Hypothalamus (tissue), 51 donors: ENCODE measurements at places on chromosomes 5 and 9.

DNA sequence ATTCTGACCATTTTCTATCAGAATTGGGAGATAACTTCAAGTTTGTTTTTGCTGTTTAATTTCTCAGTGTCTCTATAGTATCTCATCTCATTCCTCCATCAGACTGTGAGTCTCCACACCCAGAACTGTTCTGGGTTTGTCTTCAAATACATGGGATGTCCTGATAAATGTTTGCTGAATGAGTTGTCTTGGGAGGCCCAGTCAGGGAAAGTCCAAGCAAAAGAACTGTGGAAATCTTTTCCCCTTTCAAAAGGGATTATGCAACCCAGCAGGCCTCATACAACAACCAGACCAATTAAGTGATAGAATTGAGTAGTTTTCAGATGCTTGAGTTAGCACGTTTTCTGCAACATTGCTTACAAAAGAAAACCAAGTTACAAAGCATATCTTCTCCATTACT lies 324.4 kb downstream of the BRINP1 start:
- no peak for DNase-seq

- DNase-seq: no peak
These were observed 10.9 kb upstream of the CARNMT1 start for GRCh38 chr9:75039009-75039408.

DNA sequence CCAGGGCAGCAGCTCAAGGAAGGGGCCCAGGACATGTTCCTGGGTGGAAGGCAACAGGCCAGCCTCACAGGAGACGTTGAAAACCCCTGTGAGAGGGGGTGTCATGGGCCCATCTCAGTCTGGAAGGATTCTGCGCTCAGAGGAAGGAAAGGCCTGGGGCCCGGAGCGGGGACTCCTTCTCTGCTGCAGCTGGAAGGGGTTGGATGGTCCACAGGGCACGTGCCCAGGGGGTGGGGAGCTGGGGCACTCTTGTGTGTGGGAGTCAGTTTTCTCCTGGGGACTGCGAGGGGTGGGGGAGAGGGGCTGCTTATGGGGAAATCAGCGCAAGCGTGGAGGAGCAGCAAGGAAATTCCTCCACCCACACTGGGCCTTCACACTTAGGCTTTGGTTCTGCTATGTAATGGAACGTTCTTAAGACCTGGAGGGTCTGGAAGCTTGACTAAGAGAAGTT lies 2.9 kb upstream of the LPCAT1 start:
- DNase-seq: no peak

GRCh38 chr5:74320526-74320925 lies 320.0 kb downstream of the ENC1 start:
- DNase-seq: no peak

DNA sequence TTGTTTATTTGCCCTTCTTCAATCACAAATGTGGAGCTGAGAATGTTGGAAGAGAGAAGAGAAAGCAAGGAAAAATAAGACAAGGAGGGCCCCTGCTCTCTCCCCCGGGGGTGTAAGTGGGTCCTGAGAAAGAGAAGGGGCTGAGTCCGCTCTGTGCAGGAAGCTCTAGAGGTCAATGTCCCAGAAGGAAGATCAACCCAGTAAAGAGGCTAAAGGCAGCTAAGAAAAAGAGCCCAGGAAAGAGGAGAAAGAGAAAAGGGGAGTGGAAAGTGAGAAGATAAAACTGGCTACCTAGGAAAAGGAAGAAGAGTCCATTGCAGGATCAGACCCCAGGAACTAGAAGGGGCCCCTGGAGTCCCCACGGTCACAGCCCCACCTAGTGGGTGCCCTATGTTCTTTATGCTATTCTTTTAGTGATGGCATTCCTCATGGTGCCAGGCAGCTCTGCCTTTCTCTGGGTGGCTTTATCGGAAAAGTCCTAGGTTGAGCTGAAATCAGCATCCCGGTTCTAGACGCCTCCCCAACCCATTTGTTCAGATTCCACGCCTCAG lies 583.4 kb downstream of the ACTL7B start:
- no peak for DNase-seq

GRCh38 chr5:96516631-96517071 lies 83.6 kb upstream of the PCSK1 start:
- no peak for DNase-seq

GRCh38 chr9:14432666-14433350 lies 118.9 kb upstream of the NFIB start:
- DNase-seq: no peak

DNA sequence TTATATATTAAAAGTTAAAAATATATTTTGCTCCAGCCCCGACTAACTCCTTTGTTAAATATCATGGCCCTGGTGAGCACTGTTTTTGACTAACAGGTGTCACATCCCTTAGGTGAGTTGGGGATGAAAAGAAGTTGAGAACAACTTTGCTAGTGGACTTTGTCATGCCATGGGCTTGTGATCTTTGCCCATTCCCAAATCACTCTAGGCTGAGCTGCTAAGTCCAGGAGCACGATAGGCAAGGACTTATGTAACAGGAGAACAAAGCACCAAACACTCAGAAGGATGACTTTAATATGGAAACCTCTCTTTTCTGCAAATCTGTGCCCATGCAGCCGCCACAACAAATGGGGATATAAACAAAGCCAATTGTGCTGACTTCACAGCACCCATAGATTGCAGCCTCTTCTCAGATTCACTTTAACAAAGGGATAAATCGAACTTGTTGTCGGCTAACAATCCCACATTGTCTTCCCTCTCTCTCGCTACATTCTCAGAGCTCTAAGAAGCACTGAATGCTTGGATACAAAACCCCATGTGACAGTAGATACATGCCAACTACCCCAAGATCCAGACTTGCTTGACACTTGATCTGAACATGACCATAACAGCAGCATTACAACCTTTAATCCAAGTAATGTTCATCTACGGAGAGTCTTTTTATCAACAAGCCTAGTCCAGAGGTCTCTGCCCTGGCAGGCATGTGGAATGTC lies 86.8 kb upstream of the CD180 start:
- DNase-seq: peak; percentile 58

DNA sequence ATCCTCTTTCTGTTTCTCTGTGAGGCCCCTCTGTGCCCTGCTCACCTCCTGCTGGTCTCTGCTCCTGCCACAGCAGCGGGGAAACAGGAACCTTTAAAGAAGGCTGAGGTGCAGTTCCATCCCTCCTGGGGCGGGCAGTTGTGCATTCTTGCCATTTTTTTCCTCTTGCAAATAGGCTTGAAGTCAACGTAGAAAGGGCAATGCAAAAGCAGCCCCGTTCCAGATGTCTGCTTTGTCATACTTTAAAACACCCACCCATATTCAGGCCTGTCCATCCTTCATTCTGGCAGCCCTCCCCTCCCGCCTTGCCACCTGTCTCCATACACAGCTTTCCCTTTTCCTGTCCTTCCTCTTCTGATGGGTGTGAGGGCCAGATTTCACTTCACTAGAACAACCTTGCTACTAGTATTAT lies 65.4 kb upstream of the KLF9 start:
- no peak for DNase-seq

DNA sequence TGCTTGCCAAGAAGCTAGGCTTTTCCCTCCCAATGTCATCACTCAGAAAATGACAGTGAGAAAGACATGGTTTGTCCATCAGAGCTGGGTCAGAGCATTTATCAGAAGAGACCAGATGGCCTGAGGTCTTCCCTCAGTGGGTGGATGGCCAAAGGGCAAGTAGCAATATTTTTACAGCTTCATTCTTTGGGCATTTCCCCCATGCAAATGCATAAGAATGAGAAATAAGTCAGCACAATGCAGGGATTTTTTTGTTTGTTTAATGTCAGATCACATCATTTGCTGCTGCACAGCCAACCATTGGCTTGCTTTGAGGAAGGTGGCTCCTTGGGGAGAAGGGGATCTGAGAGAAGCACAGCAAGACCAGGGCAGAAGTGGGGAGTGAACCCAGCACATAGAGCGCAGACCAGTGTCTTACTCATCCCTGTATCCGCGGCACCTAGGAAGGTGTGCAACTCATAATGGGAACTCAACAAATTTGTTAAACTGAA lies 209.6 kb downstream of the SEMA6A start:
- no peak for DNase-seq

DNA sequence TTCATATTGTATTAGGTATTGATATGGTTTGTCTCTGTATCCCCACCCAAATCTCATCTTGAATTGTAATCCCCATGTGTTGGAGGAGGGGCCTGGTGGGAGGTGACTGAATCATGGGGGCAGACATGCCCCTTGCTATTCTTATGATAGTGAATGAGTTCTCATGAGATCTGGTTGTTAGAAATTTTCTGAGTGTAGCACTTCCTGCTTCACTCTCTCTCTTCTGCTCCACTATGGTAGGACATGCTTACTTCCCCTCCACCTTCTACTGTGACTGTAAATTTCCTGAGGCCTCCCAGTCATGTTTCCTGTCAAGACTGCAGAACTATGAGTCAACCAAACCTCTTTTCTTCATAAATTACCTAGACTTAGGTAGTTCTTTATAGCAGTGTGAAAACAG lies 187.4 kb upstream of the SLC24A2 start:
- DNase-seq: no peak

DNA sequence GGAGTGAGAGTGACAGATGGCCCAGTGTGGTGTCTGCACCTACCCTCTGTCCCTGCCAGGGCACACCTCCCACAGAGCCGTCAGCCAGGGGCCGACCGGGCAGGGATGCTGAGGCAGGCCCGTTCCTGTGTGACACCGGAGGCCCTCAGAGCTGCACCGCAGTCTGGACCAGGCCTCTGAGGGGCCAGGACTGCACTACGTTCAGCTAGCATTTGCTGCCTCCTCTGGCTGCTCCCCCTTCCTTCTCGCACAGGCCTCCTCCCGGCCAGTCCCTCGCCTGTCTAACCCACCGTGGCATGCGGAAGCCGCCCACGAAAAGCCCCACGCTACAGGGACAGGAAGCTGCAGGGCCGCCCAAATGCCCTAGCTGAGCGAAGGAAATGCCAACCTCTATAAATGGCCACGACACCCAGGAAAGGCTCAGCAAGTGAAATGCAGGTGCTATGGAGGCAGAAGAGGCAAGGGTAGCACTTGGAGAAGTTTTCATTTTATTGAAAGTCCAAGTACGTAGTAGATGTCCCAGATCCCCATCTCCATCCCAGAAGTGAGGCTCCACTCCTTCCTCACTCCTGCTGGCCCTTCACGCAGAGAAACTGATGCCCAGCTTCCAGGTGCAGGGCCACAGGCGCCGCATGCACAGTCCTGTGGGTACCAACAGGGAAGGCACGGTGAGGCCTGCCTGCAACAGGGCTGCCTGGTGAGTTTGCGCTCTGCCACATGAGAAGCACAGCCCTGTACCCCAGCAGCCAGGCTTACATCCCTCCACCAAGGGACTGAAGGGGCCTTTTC lies 38.7 kb downstream of the MAPK9 start:
- DNase-seq: no peak

GRCh38 chr5:51465165-51465564 lies 81.9 kb downstream of the ISL1 start:
- DNase-seq: no peak

DNA sequence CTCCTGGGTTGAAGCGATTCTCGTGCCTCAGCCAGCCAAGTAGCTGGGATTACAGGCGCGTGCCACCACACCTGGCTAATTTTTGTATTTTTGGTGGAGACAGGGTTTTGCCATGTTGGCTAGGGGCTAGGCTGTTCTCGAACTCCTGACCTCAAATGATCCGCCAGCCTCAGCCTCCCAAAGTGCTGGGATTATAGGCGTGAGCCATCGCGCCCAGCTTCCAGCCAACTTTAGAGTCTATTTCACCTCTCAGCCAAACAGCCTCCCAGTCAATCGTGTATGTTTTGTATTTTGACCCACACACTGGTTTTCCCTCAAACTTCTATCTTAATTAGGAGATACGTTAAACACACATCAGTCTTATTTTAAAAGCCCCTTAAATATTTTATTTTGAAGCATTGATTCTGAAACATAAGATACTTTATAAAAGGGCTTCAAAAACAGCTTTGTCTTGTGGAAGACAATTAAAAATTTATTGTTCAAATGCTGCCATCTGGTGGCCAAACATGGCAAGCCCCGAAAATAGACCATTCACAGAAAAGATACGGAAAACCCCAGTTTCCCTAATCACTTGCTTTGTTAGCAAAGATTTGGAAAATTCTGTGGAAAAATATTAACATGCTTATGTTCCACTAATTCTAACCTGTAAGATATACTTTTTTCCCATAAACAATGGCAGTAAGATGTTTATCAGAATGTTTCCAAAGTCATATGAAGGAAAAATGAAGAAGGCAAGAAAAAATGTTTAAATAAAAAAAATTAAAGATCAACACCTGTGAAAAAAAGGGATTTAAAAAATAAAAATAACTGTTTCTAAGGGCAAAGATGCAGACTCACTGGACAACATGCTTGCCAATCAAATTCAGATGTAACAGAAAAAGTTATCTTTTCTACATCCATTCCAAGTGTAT lies 33.1 kb downstream of the APTX start:
- DNase-seq: no peak

GRCh38 chr5:96207420-96207819 lies 225.6 kb downstream of the PCSK1 start:
- DNase-seq: no peak

- no peak for DNase-seq
These were observed 419.2 kb upstream of the NMUR2 start for GRCh38 chr5:152824316-152824715.

DNA sequence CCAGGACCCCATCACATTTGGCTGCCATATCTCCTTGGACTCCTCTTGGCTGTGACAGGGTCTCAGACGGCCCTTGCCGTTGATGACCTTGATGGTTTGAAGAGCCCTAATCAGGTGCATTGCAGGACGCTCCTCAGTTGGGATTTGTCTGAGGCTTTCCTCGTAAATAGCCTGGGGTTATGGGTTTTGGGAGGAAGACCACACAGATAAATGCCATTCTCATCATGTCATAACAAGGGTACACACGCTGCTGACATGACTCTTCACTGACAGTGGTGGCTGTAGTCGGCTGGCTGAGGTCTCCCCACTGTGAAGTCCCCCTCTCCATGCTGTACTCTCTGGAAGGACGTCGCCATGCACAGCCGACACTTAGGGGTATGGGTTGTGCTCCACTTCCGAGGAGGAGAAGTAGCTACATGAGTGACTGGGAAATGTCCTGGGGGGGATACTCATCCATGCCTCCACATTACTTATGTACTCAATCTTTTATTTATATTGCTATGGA lies 42.9 kb upstream of the SPTLC1 start:
- DNase-seq: no peak

- no peak for DNase-seq
These were observed 592.1 kb downstream of the PRELID2 start for GRCh38 chr5:145243016-145243415.

DNA sequence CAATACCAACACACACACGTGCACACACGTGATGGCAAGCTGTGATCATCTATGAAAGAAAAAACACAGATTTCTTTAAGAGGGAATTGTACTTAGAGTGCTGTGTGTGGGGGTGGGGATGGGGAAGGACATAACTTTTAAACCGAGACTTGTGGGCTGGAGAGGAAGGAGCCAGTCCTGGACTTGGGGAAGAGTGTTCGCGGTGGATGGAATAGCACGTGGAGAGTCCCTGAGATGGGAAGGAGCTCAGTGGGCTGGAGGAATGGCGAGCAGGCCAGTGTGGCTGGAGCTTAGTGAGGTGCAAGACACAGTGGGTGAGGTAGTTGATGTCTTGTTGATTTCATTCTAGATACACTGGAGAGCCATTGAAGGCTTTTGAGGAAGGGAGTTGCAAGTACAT lies 78.5 kb downstream of the RGS3 start:
- no peak for DNase-seq
